Suppressor macrophage (primary cell): ENCODE measurements at places on chromosomes 4 and X.

DNA sequence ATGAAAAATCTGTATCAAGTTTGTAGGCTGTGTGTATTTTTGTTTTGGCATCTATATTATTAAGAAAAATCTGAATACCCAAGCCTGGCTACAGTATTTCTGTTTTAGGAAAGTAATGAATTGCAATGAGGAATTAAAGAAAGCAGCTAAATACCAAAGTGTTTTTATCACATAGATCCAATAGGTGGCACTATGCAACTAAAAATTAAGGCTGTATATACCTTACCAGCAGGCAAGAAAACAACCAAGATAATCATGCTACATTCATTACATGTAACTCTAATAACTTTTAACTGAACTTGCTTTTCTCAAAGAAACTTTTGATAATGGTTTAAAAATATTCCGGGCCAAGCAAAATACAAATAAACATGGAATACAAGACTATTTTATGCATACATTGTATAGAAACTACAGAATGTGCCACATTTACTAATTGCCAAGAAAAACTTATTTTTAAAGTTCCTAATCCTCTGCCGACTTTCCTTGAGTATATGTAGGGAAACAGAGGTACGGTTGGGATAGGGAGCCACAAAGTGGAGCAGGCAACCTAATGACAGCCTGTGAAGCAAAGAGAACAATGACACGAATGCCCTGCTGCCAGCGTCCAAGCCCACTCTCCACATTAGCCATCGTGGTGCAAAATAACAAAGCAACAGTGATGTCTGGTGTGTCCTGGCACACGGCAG lies 63.7 kb downstream of the SEC24D start:
- peak; percentile 61 for DNase-seq

GRCh38 chr4:125011646-125012045 lies 299.1 kb upstream of the ANKRD50 start:
- no peak for DNase-seq

- no peak for DNase-seq
These were observed 104.6 kb downstream of the PHEX start for GRCh38 chrX:22136711-22137110.

DNA sequence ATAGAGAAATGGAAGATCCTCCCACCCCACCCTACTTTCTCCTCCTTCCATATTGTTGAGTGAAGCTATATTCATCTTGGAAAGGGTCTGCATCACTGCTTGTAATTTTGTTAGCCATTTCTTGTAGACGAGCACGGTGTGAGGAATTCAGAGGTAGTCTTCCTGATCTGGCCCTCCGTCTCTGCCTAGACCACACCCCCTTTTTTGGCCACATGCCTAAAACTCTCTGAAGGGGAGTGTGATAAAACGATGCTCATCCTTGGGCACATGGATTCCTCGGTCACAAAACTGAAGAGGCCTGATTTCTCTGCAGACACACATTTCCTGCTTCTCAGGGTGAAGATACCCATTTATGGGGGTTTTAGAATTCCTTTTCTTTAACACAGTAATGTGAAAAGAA lies 182.8 kb downstream of the LARP7 start:
- no peak for DNase-seq
